Adrenal gland (tissue), 19 donors: ENCODE measurements at places on chromosomes 4 and X. TPM values are rescaled to one million over a fixed set of nuclear protein-coding genes. Genes with fewer than 3 reads are reported as not detected.

DNA sequence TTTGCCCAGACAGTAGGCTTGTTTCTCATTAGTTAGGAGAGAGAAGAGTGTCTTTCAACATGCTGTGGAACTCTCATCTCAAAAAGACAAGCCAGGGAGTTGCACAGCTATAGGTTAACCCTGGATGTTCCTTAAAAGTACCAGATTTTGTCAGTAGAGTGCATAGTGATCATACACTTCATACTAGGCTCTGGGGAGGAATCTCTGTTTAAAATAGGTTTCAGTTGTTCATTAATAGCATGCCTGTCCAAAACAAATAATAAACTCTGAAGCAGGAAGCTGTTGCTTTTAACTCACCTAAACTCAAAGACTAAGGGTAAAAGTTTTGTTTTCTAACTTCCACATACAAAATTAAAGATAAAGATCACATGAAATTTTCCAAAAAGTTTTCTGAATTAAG lies 1948.4 kb downstream of the C4orf33 start:
- H3K4me1 ChIP-seq, result no peaks in the 10 kb centered on the region
- no peaks in the 10 kb centered on the region for H3K36me3 ChIP-seq
- H3K4me3 ChIP-seq, result no peak overlapping the region
- no peaks in the 10 kb centered on the region for H3K27me3 ChIP-seq
- H3K27ac ChIP-seq, result no peak overlapping the region

DNA sequence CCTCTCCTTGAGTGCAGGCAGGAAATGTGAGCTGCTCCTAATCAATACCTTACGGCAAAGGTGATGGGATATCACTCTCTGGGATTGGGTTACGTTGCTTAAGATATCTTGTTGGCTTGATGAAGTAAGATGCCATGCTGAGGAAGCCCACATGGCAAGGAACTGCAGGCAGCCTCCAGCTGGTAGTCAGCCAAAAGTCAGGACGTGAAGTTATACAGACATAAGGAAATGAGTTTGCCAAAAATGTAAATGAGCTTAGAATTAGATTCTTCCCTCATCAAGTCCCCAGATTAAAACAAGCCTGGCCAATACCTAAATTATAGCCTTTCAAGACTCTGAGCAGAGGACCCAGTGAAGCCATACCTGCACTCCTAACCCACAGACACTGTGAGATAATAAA lies 155.0 kb downstream of the QDPR start:
- no peaks in the 10 kb centered on the region for H3K27me3 ChIP-seq
- no peaks in the 10 kb centered on the region for H3K4me1 ChIP-seq
- no peak overlapping the region for H3K4me3 ChIP-seq

GRCh38 chr4:169042608-169043007 lies 32.6 kb upstream of the CBR4 start:
- H3K36me3 ChIP-seq, result no peaks in the 10 kb centered on the region
- DNase-seq, result no peak
- no peak overlapping the region for H3K27ac ChIP-seq
- no peaks in the 10 kb centered on the region for H3K27me3 ChIP-seq
- H3K4me3 ChIP-seq, result no peak overlapping the region
- H3K4me1 ChIP-seq, result no peaks in the 10 kb centered on the region

GRCh38 chrX:119266364-119266995 lies 30.4 kb downstream of the PGRMC1 start:
- H3K27me3 ChIP-seq, result peaks cover 30% of the 10 kb centered on the region
- no peak overlapping the region for H3K27ac ChIP-seq
- no peak overlapping the region for H3K4me3 ChIP-seq
- no peaks in the 10 kb centered on the region for H3K36me3 ChIP-seq
- H3K4me1 ChIP-seq, result no peaks in the 10 kb centered on the region

Gene CHRDL1
- total RNA-seq, result 2.9 TPM

Gene ERVMER34-1
- total RNA-seq, result 1.2 TPM

DNA sequence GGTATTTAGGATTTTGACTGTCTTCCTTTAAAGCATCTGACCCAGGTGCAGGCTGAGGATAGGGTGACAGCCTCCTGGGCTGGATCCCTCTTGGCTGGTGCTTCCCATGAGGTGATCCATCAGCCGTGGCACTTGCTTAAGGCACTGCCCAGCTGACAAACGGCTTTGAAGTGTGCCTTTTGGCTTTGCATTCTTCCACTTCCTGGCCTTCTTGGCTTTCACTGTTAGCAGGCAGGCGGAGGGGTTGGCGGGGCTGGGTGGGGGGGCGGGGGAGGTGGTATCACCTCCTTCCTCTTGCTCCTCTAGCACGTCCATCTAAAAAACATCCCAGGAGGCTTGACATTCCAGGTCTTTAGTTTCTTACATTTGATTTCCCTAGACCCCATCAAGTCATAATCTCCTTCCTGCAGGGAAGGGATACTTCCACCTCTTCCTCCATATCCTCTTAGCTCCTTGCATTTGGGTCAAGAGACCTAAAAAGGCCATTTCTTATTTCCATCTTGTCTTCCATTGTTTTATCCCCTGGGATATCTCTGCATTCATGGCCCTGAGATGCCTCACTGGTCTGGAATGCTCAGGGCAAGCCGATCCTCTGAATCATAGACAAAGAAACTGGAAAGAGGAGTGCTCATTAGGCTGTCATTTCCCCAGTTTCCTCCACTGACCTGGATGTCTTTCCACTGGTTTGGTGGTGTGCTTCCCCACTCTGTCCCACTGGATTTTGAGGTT lies 11.3 kb upstream of the APLN start:
- no peak for DNase-seq
- no peaks in the 10 kb centered on the region for H3K27me3 ChIP-seq
- H3K4me1 ChIP-seq, result no peaks in the 10 kb centered on the region
- no peak overlapping the region for H3K4me3 ChIP-seq
- no peaks in the 10 kb centered on the region for H3K36me3 ChIP-seq
- no peak overlapping the region for H3K27ac ChIP-seq

DNA sequence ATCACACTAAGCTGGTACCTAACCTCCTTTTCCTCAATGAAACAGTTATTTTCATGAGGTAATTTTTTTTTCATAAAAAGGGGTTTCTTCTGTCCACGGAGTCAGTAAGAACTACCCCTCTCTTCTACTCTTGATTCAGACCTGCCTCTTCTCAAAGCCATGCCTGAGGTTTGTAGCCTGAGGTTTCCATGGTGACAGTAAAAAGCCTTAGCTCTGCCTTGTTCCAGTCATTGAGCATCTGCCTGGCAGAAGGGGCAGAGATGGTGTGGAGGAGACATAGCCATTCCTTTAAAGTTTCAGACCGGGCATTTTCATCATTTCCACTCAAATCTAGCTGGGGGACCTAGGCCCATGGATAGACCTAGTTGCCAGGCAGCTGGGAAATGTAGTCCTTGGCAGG lies 135.5 kb downstream of the REPS2 start:
- peaks cover 8% of the 10 kb centered on the region for H3K27me3 ChIP-seq
- no peak overlapping the region for H3K27ac ChIP-seq
- DNase-seq, result no peak
- peaks cover 10% of the 10 kb centered on the region for H3K4me1 ChIP-seq
- no peaks in the 10 kb centered on the region for H3K36me3 ChIP-seq
